ENCODE measurements at places on chromosomes 2 and 18.

- no peak for DNase-seq
These were observed 430.5 kb downstream of the SLC4A3 start for GRCh38 chr2:220057916-220058315.

DNA sequence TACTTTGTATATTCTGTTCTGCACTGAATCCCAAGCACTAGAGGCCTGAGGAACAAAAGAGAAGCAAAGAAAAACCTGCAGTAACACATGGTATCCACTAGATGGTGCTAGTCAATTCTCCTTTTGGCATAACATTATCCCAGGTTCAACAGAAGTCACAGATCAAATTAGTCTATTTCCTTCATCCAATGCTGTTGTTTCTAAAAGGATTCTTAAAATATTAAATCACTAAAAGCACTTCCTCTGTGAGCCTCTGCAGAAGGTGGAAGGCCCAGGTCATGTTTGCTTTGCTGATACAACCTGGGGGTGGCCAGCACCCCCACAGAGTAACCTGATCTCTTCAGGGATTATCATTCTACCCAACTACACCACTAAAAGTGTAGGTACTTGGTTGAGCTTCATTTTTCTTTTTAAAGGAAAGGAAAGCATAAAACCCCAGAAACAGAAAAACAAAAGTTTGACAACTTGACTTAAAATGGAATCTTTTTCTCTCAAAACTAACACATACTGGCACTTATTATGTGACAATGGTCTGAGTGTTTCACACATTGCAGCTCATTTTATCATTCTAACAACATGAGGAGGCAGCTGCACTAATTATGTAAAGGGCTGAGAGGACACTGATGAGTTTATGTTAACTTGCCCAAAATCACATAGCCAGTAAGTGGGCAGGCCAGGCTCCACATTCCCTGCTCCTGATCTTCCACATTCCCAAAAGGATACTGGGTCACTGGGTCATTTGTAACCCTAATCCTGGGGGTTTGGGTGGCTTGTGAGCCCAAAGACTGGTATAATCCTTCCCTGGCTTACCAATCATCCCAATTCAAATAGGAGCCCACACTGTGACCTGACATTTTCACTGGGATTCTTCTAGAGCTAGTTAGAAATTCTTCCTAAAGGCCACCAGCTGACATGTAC is 66.8 kb upstream of the DNER start:
- no peak for DNase-seq

DNA sequence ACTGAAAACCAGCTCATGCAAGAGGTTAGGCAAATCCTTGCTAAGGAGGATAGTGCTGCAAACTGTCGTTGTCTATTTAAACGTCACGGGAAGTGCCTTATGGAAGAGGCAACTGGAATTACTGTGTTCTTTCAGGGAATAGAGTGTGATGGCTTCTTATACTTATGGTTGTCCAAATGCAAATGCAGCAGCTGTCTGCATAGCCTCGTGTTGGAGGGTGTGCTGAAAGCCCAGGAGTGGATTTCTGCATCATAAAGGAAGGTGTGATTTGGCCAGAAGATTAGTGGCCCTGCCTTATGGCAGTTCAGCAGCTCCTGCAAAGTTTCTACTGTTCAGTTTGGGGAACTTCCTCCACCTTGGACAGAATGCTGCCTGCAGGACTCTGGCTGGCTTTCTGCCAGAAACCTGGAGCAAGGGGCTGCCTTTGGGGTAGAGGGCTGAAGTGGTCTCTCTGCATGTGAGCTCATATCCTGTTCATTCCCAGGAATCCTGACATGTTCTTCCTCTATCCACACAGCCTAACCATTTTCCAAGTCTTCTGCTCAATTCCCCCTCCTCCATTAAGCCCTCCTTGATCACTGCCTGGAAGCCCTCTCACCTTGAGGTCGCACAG is 321.2 kb upstream of the CXCR4 start:
- DNase-seq = no peak

DNA sequence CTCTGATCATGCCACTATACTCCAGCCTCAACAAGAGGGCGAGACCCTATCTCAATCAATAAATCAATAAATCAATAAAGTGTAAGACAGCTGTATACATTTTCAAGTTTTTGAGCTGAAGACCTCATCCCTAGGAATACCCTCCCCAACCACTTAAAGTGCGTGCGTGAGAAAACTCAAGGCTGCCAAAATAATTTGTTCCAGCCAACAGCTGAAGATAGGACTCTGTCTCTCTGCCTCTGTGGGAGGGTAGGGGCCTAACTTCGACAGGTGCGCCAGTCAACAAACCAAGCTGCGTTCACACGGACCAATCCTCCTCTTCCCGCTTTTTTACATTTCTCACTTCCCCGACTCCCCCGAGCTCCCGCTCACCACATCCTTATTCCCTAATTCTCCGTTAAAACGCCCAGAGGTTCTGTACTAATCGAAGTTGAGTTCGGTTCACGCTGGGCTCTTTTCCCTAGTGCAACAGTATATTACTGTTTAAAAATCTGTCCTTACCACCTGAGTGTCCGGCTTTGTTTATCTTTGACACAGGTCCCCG is 618 bp downstream of the POLR2D start:
- DNase-seq = no peak

DNA sequence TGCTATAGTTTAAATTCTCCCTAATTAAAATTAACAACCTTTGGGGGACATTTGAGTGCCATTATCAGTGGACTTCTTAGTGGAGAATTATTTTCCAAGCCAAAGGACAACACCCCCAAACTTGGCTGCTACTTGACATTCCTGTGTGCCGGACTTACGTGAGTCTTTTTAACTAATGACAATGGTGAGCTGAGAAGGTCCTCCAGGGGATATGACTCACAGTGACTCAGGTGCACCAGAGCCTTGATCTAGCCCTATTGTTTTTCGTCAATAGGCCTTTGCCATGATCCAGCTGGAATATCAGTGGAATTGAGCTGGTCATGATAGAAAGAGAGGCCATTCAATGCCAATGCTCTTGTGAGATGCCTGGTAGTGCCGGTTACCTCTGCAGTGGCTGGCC is 118.1 kb upstream of the CXCR4 start:
- DNase-seq = no peak

DNA sequence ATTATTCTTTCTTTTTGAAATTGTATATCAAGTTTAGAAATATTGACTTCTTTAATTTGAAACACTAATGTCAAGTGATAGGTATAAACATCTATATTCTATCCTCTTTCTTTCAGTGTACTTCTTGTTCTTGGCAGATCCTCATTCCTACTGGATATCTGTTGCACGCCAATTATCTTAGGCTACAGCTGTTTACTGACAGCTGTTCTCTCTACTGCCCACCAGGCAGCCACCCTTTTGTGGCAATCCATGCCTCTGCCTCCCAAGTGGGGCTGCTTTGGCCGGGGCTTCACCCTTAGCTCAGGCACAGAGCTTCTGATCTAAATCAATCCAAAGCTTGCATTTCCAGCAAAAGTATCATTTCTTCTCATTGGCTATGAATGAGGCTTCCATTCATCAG is 50.6 kb upstream of the ITSN2 start:
- DNase-seq = no peak

DNA sequence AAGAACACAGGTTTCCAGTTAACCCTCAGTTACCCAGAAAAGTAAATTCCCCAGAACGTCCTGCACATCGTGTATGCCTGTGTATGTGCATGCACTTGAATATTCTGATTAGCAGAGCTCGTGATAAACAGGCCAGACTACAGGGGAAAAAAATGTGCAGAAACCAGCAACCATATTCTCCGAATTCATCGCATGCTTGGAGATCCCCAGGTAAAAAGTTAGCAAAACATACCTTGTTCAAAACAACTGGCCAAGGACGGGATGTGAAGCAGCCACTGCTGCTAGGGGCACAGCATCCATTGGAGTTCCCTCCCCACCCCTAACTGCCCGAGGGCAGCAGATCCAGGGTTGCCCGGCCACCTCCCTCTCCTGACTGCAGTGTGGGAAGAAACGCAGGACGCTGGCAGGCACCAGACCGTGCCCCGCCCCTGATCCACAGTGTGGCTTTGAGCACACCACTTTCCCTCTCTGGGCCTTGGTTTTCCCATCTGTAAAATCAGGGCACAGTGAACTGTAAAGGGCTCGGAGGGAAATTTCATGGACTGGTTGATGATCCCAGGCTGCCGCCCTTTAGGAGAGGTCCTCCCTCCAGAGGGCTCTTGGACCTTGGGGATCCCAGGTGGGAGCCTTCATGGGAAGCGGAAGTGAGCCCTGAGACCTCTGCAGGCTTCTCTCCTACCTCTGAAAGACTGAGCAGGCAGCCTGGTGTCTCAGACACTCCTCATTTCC is 11.9 kb upstream of the ARID5A start:
- no peak for DNase-seq

GRCh38 chr18:48140731-48141130 is 210.3 kb upstream of the SMAD2 start:
- no peak for DNase-seq

- DNase-seq = no peak
These were observed 46.3 kb downstream of the ARL4C start for GRCh38 chr2:234450431-234451124.

GRCh38 chr18:3321133-3321812 is 59.3 kb downstream of the MYL12B start:
- DNase-seq = no peak

- DNase-seq = no peak
These were observed 377.2 kb upstream of the LRATD1 start for GRCh38 chr2:14255135-14255820.

GRCh38 chr18:14939141-14939540 is 191.2 kb downstream of the ANKRD30B start:
- DNase-seq = no peak

DNA sequence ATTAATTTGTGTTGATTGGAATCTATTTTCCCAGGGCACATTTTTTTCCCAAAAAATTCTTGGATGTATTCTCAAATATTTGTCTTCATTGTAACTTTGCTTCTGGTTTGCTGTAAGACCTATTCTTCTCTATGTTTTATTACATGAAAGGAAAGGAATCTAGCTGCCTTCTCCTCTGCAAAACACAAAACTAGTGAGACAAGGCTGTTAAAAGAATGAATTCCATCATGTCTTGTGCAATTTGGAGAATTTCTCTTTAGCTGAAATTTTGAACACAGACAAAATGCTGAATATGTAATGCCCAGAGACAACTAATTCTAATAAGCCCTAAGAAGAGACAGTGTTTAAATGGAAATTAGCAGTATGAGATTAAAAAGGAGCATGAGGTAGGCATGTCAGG is 275.9 kb downstream of the CDH20 start:
- no peak for DNase-seq
